ENCODE measurements at places on chromosomes 2 and 18. TPM values are rescaled to one million over a fixed set of nuclear protein-coding genes. Genes with fewer than 3 reads are reported as not detected.

MRO gene
- total RNA-seq = 0.18 TPM

DNA sequence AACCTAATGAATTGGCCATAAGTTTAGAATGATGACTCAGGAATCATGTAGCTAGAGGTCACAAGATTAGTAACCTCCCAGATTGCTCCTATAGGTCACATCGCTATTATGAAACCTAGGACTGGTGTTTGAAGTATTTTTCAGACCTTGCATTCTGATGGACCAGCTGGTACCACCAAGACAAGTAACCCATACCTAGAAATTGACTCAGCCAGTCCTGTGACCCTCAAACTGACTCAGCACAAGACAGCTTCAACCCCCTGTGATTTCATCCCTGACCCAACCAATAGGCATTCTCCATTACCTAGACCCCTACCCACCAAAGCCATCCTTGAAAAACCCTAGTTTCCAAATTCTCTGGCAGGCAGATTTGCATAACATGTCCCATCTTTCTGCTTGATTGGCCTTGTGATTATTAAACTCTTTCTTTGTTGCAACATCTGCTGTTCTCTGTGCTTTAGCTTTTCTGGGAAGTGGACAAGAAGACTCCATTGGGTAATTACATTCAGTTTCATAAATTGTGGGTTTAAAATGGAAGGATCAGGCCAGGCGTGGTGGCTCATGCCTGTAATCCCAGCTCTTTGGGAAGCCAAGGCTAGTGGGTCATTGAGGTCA lies 254.9 kb downstream of the IRS1 start:
- no peak for DNase-seq

STARD6 gene
- 0.46 TPM for total RNA-seq

- DNase-seq = no peak
These were observed 70.2 kb upstream of the MEIS1 start for GRCh38 chr2:66364495-66365333.

DNA sequence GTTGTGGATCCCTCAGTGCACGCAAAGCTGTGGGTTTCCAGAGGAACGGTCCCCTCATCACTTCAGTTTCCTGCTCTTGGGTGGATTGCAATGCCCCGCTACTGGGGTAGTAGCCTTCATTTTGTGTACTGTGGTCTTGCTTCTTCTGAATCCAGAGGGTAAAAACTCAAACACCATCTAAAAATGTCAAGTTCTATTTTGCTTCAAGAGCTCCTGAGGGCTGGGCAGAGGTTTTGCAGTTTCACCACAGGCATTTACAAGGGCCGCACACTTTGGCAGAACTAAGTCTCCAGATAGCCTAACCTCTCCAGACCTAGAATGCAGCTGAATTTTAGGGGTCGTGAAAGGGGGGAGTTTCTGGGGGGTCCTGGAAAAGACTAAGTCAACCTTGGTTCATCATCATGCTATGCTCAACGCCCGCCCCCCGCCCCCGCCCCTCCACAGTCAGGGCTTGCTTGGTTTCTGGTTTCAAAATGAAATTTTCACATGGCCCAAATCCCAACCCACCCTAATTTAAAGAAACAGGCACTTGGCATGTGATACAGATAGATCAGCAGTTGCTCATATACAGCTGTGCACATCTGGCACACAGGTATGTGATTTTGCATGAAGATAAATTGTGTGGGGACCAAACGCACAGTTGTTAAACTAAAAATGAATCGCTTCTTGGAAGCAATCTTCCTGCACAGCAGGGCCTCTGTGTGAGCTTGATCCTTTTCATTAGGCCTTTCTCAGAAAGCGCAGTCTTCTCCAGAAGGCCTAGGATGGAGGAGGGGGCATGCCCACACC lies 329.6 kb downstream of the OSR1 start:
- DNase-seq = no peak

DNA sequence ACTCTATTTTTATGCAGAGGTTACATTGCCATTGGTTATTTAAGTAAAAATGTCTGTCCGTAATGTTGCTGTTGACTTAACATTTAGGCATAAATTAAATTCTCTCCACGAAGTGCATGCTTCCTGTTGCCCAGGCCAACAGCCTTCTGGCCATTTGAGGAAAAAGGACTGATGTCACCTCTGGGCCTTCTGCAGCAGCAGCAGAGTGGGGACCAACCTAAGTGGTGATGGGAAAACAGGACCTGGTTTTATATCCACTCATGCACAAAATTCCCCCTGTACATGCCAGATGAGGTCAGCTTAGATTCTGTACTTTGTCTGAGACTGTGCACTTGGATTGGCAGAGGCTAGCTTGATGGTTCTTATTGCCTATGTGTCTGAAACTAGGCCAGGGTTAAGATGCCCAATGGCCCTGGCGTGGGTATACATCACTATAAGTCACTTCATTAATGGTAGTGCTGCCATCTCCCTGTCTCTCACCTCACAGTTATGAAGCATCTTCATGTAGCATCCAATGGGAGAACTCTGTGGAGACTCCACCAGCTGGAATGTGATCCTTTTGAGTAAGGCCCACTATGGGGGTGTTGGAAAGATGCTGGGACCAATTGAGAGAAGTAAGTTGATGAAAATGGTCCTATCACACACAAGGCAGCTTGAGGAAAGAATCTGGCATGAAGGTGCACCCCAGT lies 4.4 kb downstream of the ARHGAP25 start:
- DNase-seq = no peak

DNA sequence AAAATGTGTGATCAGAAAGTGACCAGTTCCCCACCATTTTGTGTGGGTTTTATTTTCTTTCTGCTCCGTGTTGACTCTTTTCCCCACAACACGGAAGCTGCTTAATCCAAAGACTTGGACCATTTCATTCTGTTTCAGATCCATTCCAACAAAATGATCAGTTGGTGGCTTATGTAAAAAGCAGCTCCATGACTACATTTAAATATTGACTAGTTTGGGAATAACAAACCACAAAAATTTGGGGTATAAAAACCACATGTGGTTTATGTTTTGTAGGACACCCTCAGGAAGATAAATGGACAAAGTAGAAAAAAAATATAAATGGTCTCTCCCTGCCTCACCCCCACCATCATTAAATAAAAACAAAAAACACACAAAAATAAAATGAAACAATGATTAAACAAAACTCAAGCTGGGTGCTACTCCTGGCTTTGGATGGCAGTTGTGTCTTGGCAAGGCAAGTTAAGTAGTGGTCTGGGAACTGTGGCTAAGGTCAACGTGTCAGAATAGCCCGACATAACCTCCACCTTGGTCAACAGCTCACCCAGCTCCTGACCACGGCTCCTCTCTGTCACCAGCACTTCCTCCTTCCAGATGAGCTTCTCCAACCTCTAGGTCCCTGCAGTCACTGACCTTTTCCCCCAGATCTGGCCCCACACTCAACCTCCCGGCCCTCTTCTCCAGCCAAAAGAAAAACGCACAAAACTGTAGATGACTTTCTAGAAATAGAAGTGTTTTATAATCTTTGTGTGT lies 12.8 kb upstream of the WIPF1 start:
- no peak for DNase-seq

SLC66A3 gene
- total RNA-seq = 11.0 TPM

All from CD8-positive, alpha-beta memory T cell (primary cell).